GM12865 (cell line): ENCODE measurements at places on chromosomes 4 and X.
A peak's percentile ranks its signal among the peaks of the same experiment; 100 is the strongest.

GRCh38 chr4:112889619-112890527, 159.6 kb upstream of the ANK2 start:
- DNase-seq = no peak

DNA sequence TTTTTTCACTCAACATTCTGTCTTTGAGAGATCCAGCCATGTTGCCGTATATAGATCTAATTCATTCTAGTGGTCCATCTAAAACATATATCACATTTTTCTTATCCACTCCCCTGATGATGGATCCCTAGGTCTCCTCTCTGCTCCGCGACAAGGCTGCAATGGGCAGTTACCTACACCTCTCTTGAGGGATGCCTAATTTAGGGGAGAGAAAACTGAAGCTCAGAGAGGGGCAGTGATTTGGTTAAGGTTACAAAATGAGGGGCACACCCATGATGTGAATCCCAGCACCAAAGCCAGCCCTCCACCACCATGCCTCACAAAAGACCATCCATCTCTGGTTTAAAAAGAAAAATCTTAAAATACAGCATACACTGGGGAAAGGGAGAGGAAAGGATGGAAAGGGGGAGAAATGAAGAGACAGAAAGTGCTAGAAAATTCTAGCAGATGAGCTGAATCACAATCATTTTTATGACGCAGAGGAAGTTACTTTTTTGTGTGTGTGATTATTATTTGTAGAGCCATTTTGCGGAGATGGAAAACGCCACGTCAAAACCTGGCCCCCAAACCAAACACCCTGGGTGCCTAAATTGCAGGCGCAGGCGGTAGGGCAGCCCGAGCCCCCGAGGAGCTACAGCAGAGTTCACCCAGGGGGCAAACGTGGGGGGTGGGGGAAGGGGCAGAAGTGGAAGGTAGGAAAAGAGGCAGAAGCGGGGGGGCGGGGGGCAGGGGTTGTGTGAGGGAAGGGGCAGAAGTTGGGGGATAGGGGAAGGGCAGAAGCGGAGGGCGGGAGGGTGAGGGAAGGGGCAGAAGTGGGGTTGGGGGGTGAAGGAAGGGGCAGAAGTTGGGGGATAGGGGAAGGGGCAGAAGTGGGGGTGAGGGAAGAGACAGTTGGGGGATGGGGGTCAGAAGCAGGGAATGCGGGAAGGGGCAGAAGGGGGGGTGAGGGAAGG, 1.3 kb upstream of the TSPYL2 start:
- no peak for DNase-seq

DNA sequence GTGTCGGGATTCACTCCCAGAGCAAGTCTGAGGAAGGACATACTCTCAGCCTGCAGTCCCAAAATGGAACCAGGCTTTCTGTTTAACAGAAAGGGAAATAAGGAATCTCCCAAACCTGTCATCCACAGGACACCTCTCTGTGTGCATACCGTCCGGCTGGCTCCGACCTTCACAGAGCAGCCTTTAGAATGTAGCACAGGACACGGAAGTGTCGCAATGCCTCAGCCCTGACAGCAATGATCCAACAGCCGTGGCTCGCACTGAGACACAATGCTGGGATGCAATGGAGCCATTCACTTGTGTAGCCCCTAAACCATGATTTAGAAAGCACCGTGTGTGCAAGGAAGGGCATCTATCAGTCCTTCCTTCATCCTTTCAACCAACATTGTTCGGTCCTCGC, 15.5 kb upstream of the HELT start:
- DNase-seq = no peak

- no peak for DNase-seq
Measured at GRCh38 chr4:25486171-25486570, 109.1 kb downstream of the ANAPC4 start.

- DNase-seq = no peak
Measured at GRCh38 chr4:38563707-38564495, 100.1 kb upstream of the KLF3 start.

DNA sequence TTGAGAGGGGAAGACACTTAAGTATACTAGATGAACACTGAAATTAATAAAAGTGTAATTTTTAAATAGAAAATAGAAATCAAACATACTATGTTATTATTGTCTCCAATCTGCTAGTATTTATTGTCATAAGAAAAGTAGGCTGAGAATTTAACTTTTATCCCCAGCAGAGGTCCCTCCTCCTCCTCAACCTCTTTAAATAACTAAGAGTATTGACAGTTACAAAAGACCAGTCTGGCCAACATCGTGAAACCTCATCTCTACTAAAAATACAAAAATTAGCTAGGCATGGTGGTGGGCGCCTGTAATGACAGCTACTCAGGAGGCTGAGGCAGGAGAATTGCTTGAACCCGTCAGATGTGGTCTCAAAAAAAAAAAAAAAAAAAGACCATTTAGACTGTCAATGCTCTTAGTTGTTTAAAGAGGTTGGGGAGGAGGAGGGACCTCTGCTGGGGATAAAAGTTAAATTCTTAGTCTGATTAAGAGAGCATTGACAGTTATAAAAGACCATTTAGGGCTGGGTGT, 4.2 kb downstream of the SLC30A9 start:
- no peak for DNase-seq

- no peak for DNase-seq
Measured at GRCh38 chr4:3404546-3404945, 37.2 kb upstream of the HGFAC start.

DNA sequence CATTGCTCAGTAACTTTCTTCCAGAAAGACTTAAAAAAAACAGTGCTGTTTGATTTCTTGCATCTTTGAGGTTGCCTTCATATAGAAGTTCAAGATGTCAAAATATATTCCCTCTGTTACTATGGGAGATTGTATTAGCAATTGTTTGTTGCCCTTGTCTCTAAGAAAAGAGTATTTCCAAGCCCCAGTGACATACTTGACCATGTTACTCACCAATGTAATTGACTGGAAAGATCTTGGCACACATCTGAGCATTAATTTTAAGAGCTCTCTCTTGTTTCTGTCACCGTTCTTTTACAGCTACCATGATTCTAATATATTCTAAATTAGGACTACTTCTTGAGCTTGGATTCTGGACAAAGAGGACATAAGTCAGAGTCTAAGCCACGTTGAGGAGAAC, 902.7 kb upstream of the EPHA5 start:
- DNase-seq = no peak

DNA sequence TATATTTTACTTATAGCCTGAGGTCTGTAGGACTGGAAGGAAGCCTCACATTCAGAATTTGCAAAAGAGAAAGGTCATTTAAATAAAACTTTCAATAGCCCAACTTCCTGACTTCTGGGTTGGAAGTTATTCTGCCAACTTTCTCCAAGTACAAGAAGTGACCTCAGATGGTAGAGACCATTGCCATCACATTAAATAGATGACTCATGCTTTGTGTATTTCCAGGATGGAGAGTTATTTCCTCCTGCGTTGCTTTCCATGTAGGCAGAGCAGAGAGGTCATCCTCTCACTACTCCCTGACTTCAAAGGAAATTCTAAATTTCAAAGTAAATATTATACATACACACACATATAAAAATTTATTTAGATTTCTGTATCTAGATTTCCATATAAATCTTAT, 73.0 kb upstream of the NR3C2 start:
- DNase-seq = no peak

DNA sequence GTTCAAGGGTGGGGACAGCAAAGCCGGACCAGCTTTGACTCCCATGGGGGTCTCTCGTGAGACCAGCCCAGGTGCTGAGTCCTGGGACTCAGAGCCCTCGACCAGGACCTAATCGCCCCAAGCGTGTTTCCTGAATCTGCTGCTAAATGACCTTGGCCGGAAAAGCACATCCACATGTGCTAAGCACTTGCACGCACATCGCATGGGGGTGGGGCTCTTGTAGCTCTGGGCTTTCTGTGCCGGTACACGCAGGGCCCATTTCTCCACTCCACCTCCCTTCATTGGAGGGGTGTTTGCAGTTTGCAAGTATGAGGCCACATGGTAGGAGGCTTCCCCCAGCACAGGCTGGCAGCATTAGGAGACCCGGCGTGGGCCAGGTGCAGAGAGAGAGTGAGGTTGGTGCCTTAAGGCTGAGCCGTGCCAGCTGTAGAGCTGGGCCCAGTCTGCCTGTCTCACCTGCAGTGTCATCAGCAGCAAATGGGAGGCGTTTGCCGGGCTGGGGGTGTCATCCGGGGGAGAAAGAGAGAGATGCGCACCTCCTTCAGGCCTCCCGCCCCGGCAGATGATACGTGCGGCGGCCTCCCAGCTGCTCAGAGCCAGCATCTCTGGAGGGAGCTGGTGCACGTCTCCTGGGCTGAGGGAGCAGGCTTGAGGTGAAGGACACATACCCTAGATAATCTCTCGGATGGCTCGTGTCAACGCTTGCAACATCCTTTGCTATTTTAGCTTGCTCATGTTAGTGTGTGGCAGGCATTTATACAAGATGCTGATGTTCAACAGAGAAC, 45.2 kb upstream of the CLCN4 start:
- DNase-seq = peak; percentile 89

GRCh38 chrX:134875671-134876070, 115.1 kb upstream of the SMIM10 start:
- no peak for DNase-seq

DNA sequence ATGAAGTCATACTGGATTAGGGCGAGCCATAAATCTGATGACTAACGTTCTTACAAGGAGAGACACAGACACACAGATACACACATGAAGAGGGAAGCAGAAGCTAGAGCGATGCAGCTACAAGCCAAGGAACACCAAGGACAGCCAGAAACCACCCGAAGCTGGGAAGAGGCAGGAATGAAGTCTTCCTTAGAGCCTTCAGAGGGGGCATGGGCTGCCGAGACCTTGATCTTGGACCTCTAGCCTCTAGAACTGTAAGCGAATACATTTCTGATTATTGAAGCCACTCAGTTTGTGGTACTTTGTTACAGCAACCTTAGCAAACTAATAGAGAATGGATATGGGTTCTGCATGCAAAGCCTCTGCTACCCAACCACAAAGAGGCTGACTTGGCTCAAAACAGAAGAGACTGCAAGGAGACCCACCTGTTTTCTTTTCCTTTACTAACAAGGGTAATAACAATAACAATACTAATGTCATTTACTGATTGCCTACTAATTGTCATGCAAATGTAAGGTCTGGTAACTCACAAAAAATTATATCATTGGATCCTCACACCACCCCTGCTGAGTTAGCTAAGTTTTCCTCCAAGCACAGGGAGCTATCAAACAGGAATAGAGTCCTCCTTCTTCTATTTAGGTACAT, 10.1 kb upstream of the LDB2 start:
- no peak for DNase-seq

DNA sequence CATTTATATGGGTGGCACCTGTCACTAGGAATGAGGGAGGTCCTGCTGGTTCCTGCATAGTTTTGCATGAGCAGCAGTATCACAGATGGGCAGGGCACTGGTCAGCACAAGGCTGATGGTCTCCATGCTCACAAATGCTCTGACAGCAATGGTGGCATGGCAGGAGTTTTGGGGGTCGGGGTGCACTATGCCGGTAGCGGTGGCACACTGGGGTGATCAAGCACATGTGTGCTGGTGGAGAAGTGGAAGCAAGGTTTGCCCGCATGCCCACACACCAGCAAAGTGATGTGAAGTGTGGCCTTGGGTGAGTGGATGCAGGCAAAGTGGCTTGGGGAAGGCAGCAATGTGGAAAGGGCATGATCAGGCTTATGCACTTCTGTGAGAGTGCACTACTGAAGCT, 60.5 kb upstream of the MAGEE1 start:
- DNase-seq = no peak

- peak; percentile 41 for DNase-seq
Measured at GRCh38 chr4:75598390-75598789, 31.9 kb downstream of the CDKL2 start.

GRCh38 chr4:121034017-121034416, 38.3 kb downstream of the NDNF start:
- no peak for DNase-seq

DNA sequence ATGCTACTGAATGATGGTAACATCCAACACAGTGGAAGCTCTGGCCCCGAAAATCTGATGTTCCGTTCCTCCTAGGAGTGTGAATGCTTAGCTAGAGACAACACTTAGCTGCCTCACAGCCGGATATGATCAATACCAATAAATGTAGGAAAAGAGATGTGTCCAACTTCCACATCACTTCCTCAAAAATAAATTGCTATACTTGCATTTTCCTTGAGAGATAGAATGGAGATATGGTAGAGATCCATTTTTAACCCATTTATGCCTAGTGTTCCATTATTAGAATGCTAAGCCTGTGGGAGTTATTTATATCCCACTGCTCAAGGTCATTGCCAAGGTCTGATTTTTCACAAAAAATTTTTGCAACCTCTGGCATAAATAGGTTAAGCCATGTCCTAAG, 5.5 kb upstream of the SLC9B1 start:
- DNase-seq = no peak

- no peak for DNase-seq
Measured at GRCh38 chr4:11152684-11153083, 276.0 kb downstream of the HS3ST1 start.

DNA sequence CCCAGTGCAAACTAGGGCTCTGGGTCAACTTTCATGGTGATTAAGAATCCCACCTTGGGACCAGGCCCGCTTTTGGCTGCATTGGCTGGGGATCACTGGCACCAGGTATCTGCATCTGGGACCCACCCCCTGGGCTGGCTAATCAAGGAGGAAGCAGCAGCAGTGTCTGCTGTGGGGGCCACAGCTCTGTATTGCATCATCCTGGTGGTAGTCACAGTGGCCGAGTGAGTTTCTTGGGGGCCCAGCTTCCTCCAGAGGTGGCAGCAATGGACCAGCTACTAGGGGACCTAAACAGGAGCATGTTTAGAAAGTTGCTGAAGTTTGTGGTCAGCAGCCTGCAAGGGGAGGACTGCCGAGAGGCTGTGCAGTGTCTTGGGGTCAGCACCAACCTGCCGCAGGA, 15.7 kb downstream of the LNX1 start:
- DNase-seq = no peak

- no peak for DNase-seq
Measured at GRCh38 chr4:98568941-98569663, 89.3 kb downstream of the TSPAN5 start.

- no peak for DNase-seq
Measured at GRCh38 chrX:105313596-105313995, 93.1 kb upstream of the TEX13A start.
